ENCODE measurements at places on chromosomes 6 and 20.

DNA sequence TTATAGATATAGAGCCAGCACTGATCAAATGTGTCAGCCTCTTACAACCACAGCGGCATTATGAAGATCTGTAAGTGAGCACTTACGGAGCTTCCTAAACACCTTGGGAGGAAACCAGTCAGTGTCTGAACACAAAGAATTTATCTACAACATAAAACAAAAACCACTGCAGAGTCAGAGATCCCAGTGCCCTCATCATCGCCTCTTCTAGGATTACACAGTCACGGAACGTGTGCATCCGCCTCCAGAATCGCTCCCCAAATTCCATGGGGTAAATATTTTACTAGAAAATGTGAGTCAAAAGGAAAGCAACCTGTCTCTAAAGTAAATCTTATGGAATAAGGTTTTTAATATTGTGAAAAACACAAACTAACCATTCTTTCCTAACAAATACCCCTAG, 243.6 kb downstream of the PACRG start:
- DNase-seq = no peak

DNA sequence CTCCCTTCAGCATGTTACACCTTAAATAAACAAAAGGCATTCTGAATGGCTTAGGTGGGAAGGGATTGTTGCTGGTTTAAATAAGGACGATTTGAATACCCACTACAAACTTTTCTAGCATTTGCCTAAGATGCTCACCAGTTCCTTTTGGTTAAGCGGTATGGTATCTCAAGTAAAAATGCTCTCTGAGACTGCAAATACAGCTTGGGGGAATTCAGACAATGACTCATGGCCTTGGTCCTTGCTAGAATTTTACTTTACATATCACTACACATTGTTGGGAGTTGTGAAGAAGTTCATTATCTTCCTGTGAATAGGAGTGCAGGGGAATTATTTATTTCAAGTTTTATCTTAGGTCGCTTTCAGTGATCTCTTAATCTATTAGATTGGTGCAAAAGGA, 670.7 kb downstream of the UTRN start:
- DNase-seq = no peak

DNA sequence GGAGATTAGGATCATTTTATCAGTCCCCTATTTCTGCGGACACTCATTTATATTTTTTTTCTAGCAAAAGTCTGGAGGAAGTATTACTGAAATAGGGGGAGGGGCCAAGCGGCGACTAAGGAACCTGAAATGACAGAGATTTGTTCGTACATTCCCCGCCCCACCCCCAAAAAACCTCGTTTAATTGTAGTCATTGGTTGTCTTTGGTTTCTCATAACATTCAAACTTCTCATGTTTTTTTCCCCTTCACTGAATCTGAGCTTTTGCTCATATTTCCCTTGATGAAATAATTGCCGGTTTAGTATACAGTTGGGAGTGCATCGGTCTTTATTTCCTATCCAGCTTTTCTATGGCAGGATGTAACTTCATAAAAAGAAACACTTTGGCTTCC, 768 bp upstream of the FYN start:
- DNase-seq = no peak

- DNase-seq = no peak
Measured at GRCh38 chr6:140366991-140367390, 992.5 kb upstream of the CITED2 start.

GRCh38 chr6:151869345-151869744, 61.9 kb downstream of the ESR1 start:
- DNase-seq = no peak

DNA sequence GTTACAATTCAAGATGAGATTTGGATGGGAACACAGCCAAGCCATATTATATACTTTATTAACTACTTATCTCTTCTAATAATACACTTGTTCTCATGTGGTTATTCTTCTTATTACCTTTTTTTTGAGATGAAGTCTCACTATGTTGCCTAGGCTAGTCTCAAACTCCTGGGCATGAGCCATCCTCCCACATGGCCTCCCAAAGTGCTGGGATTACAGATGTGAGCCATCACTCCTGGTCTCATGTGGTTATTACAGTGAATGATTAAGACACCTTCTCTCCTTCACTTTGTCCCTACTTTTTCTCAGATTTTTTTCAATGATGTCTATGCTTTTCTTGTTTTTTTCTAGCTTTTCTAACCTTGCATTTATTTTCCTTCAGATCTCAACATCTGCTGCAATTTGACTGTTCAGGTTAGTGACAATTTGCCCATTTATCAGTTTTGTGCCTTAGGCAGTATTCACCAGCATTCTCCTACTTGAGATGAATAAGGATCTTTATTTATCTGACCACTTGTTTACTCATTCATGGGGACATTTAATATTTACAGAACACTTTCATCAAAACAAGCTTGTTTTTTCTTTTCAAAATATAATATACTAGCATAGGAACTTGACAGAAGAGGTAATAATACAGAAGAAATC, 105.7 kb downstream of the SLC16A10 start:
- DNase-seq = no peak

DNA sequence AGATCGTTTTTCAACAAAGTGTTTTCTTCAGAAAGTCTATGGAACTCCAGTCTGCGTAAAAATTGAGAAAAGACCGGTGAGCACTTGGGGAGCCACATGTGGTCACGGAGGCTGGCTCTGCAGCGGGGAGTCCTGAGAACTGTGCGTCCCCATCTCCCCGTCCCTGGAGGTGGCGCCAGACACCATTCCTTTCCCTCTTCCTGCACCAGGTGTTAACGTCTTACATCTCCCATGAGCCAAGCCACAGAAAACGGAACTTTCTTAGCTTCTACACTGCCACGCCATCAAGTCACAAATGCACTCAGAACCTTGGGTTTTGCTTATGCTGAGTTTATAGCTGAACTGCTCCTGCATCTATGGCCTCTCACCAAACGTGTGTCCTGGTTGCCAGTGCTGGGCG, 62.6 kb downstream of the GINS1 start:
- DNase-seq = no peak

DNA sequence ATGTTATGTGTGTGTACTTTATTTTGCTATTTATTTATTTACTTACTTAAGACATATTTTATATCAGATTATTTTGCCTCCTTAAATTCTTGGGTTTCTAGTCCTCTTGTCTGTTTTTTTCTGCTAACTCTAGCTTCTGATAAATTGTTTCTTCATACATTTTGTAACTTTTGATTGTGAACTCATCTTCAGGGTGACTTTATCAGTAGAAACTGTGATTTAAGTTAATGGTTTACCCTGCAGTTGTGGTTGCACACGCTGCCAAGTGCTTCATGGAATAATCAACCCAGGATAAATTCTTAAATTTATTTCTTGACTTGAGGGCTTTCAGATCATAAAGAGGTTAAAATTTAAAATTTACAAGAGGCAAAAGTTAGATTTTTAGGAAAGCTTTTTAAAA, 173.3 kb downstream of the CENPW start:
- no peak for DNase-seq

- no peak for DNase-seq
Measured at GRCh38 chr6:15521582-15521981, 141.2 kb downstream of the DTNBP1 start.

- no peak for DNase-seq
Measured at GRCh38 chr20:16898433-16898832, 150.3 kb downstream of the OTOR start.

GRCh38 chr20:5171790-5172164, 45.0 kb downstream of the CDS2 start:
- DNase-seq = no peak

GRCh38 chr6:14822679-14823078, 423.2 kb upstream of the JARID2 start:
- no peak for DNase-seq

GRCh38 chr20:54212226-54212625, 4.3 kb downstream of the PFDN4 start:
- no peak for DNase-seq

- DNase-seq = no peak
Measured at GRCh38 chr6:41785254-41785653, 2.2 kb upstream of the TOMM6 start.

DNA sequence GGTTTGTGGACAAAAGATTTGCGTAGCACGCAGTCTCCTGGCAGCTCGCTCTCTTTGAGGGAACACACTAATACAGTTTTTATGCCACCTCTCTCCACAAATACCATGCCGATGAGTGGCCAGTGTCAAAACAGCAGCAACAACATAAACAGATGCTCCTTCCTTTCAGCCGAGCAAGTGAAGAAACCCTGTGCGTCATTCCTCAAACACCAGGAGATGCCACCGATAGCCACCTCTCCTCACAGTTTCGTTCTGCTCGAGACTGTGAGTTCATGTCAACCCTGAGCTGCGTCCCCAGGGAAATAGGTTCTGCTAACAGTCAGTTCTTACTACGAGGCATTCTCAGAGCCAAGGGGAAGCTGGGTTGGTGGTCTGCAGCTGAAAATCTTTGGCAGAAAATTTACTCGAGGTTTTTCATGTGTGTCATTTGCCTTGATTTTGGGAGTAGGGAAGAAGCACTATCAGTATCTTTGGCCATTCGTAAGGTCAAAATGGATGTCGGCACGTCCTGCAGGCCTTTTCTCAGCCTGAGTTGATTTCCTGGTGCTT, 59.9 kb downstream of the EYA2 start:
- no peak for DNase-seq

DNA sequence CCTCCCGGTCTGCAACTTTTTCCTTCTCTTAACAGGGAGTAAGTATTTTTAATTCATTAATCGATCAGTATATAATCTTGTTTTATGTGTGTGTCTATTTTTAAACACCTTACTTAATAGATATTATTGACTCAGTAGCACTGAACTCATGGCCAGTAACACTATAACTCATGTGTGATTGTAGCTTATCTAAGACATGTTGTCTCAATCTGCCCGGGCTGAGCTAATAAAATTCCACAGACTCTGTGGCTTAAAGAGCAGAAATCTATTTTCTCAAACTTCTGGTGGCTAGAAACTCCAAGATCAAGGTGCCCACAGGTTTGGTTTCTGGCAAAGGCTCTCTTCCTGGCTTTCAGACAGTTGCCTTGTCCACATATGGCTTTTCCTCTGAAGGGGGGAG, 68.8 kb upstream of the TNFAIP3 start:
- DNase-seq = no peak

DNA sequence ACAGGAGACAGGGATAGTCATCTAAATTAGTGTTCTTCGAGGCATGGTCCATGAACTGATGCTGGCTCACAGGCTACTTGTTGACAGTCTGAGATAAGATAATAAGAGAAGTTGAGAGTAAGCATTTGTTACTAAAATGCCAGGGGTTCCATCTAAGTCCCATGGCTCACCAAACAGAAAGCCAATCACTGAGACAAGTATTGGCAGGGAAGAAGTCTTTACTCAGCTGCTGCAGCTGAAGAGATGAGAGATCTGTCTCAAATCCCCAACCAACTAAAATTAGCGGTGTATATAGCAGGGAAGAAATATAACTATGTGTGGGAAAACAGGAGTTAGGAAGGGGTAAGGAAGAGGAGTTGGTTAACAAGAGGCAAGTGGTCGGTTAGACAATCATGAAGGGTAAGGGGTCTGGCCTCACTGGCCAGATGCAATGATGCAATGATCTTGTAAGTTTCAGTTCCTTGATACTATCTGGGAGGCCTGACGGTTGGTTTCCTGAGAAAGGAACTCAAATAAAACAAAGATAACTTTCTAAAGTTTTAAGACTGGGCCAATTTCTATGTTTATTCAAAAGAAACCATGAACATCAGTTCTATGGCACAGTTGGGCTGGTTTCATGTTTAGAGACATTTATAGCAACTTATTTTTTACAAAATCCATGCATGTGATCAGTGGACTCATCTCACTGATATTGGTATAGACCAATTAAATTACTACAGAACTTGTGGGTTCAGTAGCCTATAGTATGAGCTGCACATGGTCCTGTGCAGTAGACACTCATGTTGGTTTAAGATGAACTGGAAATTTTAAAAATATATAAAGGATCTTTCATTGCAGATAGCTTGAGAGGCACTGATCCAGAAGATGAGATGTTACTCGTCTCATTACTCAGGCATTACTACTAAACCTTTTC, 9.9 kb upstream of the HEBP2 start:
- no peak for DNase-seq

GRCh38 chr6:4491501-4492260, 284.5 kb upstream of the CDYL start:
- no peak for DNase-seq

DNA sequence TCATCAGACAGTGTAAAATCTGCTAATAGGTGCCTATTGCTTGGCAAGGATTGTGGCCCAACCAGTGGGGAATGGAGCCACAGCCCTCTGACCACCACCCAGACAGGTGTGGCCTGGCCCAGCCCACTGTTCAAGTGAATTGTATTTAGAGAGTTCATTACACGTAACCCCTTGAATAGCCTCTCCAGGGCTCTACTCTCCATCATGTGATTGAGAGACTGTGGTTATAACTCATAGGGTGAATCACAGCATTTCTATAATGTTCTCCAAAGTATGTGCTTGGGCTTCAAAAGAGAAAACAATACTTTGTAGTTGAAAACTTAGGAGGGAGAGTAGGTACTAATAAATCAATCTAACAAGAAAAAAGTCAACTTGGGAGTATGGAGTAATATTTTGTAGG, 38.4 kb downstream of the ALDH8A1 start:
- no peak for DNase-seq

- no peak for DNase-seq
Measured at GRCh38 chr6:118740372-118740771, 89.0 kb upstream of the CEP85L start.

DNA sequence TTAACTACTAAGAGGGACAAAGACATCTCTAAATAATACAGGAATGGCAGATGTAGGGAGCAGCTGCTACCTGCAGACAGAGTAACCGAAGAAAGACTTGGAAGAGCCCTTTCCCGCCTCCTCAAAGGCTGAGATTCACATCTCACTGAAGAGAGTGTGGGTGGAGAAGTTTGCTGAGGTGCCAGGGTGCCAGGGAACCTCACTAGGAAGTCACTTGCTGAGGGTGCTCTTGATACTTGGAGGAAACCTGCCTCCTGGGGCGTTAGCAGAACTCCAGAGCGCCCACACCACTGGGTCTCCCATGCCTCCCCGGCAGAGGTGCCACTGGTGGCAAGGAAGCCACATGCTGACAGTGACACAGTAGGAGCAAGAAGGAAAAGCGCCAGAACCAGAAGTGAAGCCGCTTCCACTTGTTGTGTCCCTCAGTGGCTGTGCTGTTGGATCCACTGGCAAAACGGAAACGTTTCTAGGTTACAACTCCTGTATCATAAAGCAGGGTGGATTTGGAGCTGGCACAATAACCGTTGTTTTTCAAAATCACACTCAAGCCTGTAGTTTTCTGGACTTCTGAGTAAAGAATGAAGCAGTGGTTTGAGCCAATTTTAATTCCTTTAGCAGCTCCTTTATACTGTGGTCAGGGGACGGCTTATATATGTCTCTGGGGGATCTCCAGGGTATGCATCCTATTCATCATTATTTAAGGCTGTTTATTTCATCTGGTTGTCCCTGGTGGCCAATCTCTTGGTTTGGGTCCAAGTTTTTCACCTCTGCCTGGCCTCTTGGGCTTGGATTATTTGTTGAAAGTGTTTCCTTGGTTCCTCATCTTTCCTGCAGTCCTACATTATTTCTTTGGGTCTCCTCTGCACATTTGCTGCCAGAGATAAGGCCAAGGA, 64.5 kb downstream of the CDC5L start:
- no peak for DNase-seq

DNA sequence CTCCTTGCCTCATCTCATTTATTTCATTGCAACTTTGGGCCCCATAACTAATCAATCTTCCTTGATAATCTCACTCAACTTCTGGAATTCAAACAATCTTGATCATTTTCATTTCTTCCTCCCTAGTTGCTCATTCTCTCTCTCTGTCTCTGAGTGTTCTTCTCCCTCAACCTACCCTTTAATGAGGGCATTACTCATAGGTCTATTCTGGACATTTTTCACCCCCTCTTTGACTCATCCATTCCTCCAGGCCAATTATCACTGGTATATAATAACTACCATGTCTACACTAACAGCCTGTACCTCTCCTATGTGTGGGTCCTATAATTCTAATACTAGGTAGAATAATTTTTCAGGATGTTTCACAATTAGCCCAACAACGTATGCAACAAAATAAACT, 78.8 kb downstream of the COL21A1 start:
- DNase-seq = no peak

All from KG1 (cell line).